ENCODE measurements at places on chromosomes 2 and 18.
A peak's percentile ranks its signal among the peaks of the same experiment; 100 is the strongest.

DNA sequence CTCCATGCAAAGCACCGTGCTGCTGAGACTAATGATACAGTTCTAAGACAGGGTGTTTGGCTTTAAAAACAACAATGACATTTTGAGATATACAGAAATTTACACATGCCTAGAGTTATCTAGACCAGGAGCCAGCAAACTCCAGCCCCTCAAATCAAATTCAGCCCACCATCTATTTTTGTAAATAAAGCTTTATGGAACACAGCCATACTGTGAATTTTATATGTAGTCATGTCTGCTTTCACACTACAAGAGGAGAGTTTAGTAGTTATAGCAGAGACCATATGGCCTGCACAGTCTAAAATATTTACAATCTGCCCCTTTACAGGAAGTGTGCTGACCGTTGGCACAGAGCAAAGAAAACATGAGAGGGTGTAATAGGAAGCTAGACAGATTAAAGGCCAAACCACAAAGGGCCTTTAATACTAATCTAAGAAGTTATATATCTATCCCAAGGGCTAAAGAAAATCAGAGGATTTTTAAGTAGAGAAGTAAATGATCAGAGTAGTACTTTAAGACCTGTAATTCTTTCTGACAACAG lies 39.4 kb downstream of the NBAS start:
- no peak for DNase-seq

DNA sequence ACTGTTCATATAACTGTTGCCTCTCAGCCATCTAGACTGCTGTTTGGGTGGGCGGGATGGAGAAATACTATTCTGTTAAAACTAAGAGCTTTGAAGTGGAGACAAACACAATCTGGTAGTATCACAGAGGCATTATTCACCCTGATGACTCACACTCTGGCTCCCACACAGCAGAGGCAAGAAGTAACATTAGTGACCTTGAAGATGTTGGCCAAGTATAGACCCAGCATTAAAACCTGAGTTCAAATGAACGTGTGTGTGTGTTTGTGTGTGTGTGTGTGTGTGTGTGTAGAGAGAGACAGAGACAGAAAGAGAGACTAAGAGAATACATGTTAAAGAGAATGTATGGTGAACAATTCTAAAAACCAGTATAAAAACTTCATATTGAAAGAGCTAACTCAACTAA lies 22.5 kb upstream of the ACVR1 start:
- peak; percentile 59 for DNase-seq

DNA sequence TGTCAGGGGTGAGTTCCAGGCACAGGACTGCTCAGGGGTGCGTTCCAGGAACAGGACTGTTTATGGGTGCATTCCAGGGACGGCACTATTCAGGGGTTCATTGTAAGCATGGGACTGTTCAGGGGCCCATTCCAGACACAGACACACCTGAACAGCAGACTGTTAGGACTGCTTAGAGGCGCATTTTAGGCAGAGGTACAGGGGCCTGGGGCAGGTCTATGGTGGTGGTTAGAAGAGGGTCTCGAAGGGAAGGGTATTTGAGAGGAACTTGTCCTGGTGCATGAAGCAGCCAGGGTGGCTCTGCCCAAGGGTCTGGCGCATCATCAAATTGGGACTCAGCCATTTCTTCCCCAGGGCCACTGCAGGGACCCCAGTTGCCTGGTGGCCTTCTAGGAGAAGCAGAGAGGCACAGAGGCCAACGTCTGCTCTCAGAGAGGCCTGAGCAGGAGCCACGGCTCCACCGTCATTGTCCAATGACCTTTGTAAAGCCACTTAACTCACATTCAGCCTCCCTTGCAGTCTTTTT lies 14.8 kb upstream of the MLPH start:
- DNase-seq = no peak

GRCh38 chr2:144835634-144836350 lies 315.9 kb upstream of the ZEB2 start:
- DNase-seq = no peak

DNA sequence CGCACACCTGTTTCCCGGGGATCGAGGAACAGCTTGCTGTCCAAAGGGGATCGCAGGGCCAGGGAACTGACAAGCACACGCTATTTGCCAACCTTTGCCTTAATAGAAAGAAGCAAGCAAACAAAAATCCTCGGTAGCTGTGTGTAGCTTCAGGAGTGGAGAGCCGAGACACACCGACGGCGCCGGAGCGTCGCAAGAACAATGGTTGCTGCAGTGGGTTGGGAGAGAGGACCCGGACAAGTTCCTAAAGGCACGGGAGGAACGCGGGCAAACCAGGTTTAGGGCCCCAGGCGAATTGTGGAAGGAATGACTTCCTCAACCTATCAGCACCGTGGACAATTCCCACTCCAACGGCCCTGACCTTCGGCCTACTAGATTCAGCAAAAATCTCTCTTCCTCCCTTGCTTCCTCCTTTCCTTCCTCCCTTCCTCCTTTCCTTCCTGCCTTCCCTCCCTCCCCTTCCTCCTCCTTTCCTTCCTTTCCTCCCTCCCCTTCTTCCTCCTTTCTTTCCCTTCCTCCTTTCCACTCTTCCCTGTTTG lies 4.9 kb upstream of the NEUROD1 start:
- no peak for DNase-seq

GRCh38 chr2:20574423-20574911 lies 76.4 kb downstream of the HS1BP3 start:
- no peak for DNase-seq

DNA sequence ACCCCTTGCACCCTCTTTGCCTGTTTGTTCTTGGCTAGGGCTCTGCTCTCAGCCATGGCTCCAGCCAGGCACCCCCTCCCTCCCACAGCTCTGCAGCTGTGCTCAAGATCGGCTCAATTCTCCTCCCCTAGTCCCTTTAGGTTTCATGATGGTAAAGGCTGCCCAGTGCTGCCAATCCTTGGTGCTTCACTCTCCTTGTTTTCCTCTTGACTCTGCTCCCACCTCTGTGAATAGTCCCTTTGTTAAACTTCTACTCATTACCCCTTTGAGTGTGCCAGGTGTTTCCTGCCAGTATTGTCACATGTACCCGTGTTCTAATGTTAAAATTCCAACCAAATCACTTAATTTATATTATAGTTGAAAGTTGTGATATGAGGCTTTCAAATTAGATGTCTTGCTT lies 101.0 kb upstream of the CERS6 start:
- DNase-seq = no peak

DNA sequence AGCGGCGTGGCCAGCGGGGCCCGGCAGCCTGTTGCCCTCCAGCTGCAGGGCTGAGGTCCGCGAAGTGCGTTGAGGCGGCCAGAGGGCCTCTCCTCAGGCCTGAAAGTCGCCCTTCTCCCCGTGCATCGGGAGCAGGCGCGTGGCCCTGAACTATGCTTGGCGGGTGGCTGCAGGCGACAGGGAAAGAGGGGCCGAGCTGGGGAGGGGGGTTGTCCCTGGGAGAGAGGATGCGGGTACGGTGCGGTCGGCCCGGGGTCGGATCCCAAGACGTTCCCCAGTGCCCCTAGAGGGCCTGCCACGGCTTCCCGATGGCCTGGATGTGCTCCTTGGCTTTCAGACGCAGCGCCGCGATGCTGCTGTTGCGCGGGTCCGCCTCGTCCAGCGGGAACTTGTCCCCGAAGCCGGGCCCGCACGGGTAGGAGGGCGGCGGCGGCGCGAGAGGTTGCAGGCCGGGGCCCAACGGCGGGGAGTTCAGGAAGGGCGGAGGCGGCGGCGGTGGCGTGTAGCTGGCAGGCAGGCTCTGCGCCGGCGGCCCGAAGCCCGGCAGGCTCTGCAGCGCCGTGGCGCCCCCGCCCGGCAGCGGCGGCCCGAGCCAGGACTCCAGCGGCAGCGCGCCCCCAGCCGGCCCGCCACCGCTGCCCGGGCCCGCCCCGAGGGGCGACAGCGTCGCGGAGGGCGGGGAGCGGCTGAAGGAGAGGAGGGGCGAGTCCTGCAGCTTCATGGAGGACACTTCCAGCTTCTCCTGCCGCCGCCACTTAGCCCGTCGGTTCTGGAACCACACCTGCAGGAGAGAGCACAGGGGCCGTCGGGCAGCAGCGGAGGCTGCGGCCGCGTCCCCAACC lies 4.3 kb downstream of the RAX start:
- no peak for DNase-seq

GRCh38 chr2:205775097-205775877 lies 93.0 kb downstream of the NRP2 start:
- no peak for DNase-seq

- no peak for DNase-seq
Observed at GRCh38 chr2:240732911-240733622, 41.4 kb downstream of the AQP12A start.

- DNase-seq = no peak
Observed at GRCh38 chr18:70036771-70037347, 89.2 kb upstream of the CD226 start.

- no peak for DNase-seq
Observed at GRCh38 chr2:239102266-239102665, 254.4 kb downstream of the TWIST2 start.

- DNase-seq = no peak
Observed at GRCh38 chr2:148680462-148680861, 35.9 kb downstream of the EPC2 start.

- no peak for DNase-seq
Observed at GRCh38 chr2:234816491-234816890, 135.3 kb upstream of the SH3BP4 start.

DNA sequence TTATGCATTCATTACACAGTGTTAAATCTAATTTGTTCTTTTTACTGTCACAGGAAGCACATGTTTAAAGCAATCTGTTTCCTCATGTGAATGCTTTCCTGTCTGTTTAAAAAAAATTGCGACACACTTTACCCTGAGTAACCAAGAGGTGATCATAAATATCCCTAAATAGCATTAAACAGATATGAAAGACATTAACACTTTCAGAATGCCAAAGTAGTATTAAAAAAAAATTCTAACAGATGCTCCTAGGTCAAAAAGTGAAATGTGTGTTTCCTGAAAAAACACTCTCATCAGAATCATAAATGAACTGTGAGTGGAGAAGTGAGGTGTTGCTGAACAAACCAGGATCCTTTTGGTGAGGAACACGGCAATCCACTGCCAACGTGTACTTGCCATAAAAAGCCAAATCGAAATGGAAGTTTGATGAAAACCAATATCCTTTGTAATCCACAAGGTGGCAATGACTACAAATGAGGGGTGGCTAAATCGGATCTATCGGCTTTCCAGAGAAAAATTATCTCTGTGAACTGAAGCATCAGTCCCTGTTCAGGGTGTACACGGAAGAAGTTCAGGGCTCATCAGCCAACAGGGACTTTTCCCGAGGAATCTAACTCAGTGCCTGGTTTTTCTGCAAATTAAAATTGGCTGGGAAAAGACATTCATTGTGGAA lies 248.9 kb downstream of the TCF4 start:
- no peak for DNase-seq

DNA sequence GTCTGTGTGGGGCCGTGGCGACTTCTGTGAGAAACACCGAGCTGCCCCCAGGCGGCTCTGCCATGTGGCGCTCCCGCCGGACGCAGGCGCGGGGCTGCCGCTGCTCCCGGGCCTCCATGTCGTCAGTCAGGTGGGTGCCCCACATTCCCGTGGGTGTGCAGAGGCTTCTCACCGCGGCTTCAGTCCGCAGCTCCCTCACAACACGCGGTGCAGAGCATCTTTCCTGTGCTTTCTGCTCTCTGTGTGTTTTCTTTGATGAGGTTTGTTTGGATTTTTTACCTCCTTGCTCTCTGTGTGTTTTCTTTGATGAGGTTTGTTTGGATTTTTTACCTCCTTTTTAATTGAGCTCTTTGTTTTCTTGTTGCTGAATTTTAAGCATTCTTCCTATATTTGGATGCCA lies 13.0 kb downstream of the AQP12A start:
- no peak for DNase-seq

DNA sequence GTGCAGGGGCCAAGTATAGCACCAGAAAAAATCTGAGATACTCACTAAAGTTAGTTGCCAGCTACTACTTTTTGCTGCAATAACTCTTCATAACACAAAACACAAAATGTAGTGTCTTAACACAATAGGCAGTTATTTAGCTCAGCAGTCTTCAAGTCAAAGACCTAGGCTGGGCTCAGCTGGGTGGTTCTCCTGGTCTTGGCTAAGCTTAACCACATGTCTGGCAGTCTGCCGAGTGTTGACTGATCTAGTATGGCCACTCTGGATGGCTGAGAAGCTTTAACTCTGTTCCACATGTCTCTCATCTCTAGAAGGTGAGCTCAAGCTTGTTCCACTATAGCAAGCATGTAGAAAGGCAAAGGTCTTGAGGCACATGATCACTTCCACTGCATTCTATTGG lies 451.6 kb downstream of the SOX11 start:
- DNase-seq = no peak

- no peak for DNase-seq
Observed at GRCh38 chr2:239199041-239199768, 201.6 kb downstream of the HDAC4 start.

DNA sequence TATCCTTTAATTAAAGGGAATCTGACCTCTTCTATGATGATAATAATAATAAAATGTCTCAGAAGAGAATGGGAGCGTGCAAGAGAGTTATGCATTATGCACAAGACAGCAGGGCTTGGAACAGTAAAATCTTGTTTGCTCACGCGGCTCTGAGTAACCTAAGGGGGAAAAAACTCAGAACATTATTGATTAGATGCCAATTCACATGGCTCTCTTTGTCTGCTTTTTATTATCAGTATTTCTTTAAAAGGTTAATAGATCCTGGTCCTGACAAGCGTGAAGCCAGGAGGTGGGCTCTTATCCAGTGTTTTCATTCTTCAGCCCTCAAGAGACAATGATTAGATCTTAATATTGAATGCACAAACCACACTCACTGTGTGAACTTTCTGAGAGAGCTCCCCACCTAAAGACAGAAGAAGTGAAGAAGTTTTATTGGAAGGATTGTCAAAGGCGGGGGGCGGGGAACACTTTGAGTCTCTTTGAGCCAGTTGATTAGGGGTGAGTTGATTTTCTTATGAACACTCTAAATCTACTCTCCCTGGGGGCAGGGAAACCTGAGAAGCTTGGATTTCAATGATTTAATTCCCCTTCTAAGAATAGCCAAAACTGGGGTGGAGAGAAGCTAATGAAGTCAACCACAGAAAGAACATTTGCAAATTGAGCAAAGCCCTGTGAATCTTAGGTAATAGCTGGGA lies 127.5 kb upstream of the CTAGE1 start:
- no peak for DNase-seq

GRCh38 chr2:100895402-100895801 lies 75.5 kb downstream of the NPAS2 start:
- DNase-seq = no peak

GRCh38 chr2:236021499-236022057 lies 146.6 kb downstream of the GBX2 start:
- no peak for DNase-seq

DNA sequence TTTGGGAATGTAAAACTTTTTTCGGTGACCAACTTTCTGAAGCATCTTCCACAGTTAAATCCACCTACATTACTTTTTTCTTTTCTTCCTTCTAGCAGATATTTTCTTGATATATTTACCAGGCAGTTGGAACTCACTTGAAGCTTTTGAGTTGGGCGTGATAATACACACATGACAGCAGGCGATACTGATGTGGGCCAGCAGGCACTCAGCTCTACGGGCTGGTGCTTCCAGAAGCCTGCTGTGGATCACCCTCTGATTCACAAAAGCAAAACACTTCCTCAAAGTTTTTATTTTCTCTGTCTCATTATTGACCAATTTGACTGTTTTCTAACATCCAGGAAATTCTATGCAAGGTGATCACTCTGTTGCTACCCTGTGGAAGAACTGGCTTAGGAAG lies 22.9 kb downstream of the GRHL1 start:
- no peak for DNase-seq

GRCh38 chr2:28465148-28465885 lies 30.5 kb upstream of the PLB1 start:
- DNase-seq = no peak

GRCh38 chr18:27661320-27662018 lies 476.4 kb upstream of the CHST9 start:
- no peak for DNase-seq

GRCh38 chr2:178072000-178072382 lies 586 bp downstream of the PDE11A start:
- no peak for DNase-seq

- no peak for DNase-seq
Observed at GRCh38 chr2:100893392-100894104, 73.6 kb downstream of the NPAS2 start.

Measured in stimulated activated CD4-positive, alpha-beta T cell treated with anti-CD3 and anti-CD28 coated beads, TNF-alpha, amount 100 ng/mL, for 24 hours (primary cell).